ENCODE measurements at places on chromosomes 13 and 19.

DNA sequence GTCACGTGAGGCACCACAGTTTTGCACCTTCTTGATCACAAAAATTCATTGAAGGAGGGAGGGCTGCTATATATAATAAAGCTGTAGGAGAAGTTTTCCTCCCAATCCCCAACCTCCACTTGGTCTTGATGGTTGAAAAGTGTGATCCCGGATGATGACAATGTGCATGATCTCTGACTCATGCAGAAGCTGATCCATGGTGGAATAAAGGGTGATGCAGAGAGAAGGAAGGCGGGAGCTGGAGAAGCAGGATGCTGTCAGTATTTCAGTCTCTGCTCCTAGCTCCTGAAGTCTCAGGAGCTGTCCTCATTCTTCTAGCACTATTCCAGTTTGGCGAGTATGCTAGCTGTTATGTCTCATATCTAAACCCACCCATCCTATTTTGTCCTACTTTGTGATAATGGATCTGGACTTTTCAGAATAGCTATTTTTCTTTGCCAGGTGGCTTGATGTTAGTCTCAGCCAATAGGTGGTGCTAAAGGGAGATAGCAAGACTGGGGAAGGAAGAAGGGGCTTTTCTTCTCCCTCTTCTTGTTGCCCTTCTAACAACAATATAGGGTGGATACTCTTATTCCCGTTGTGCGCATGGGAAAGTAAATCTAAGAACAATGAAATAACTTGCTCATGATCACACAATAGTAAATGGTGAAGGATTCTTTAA lies 65.6 kb upstream of the HTR2A start:
- no peak for DNase-seq

DNA sequence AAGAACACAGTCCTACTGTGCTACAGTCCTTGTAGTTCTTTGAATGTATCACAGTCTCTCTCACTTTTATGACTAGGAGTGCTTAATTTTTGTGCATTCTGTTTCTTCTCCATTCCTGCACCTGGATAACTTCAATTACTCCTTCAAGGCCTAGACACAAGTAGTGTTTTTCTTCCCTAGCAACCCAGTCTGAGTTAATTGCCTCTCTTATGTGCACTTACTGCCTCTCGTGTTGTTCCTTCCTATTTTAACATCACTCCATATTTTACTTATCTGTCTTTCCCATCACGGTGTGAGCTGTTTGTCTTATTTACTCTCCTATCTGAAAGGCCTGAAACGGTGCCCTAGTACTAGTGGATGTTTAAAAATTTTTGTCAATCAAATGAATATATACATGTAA lies 101.5 kb downstream of the HS6ST3 start:
- DNase-seq: no peak

GRCh38 chr13:24894277-24894971 lies 130.5 kb downstream of the RNF17 start:
- no peak for DNase-seq

DNA sequence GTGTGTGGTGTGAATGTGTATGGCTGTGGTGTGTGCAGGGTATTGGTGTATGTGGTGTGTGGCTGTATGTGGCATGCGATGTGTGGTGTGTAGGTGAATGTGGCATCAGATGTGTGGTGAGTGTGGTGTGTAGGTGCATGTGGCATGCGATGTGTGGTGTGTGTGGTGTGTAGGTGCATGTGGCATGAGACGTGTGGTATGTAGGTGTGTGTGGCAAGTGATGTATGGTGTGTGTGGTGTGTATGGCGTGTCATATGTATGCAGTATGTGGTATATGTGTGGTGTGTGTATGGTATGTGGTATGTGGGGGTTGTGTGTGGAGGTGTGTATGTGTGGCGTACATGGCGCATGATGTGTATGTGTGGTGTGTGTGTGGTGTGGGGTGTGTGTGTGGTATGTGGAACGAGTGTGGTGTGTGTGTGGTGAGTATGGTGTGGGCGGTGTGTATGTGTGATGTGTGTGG lies 63.4 kb downstream of the PEPD start:
- no peak for DNase-seq

DNA sequence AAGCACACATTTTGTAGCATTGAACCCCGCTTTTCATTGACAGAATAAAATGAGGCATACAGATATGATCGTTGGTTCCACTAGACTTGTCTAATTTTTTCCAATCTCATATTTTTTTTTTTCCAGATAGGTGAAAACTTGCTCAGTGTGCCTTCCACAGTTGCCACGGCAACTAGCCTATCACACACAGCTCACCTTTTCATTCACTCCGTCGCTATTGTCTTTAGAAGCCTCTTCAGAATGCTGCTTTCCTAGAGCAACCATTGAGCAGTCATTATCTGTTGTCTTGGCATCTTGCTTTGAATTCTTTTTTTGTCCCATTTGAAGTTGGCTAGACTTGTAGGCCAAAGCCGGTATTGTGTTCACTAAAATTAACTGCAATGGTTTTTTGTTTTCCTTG lies 37.7 kb upstream of the ESD start:
- no peak for DNase-seq

DNA sequence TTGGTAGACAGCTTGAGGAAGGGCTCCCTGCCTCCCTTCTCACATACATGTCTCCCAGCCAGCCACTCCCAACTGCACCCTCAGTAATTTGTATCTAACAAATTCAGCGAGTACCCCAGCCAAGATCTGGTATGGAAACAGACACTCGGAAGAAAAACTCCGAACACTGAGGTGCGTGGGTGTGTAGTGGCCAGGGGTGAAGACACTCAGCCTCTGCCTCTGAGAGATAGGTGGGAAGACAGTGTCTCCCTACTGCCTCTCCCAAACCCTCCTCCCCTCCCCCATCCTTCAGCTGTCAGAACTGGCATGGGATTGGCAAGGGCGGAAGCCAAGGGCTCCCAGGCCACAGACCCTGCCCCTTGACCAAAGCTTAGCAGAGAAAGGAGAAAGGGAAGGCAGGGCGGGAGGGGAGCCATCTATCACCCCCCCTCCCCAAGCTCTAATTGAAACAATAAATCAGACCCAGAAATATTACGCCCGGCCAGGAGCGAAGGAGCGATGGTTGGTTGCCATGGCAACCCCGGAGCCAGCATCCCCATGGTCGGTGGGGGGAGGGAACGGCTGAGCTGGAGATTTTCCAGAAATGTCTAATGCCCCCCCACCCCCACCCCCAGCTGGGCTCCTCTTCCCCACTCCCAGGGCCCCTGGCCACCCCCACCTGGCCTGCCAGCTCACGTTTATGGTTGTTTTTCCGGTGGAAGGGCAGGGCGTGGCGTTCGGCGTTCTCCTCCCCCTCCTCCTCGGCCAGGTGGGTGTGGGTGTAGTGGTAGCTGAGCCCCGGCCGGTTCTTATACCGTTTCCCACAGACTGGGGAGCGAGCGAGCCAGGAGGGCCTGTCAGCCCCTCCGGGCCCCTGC lies 7.0 kb downstream of the DPF1 start:
- DNase-seq: no peak

DNA sequence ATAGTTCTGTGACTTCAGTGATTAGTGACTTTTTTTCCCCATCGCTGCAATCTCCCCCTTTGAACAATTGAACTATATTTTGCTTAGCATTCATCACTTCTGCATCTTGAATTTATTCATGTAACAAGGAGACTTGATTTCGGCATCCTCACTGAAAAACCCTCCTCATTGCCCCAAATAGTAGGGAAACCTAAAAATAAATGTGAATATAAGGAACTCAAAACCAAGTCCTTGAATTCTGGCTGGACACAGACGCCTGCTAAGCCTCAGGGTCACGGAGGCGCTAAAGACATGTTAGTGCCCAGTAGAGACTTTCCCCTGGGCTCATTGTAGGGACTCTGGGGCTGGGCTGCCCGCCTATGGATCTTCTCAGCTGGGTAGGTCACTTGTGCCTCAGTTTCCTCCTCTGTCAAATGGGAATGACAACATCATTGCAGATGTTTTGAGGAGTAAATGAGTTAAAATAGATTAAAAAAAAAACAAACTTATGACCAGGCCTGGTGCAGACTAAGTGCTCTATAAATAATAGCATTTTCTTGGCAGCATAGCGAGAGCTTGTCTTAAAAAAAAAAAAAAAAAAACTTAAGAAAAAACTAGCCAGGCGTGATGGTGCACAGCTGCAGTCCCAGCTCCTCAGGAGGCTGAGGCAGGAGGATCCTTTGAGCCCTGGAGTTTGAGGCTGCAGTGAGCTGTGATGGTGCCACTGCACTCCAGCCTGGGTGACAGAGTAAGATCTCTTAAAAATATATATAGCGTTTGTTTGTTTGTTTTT lies 1.8 kb upstream of the ADGRE5 start:
- no peak for DNase-seq

- DNase-seq: no peak
Measured at GRCh38 chr19:19662871-19663255, 613 bp downstream of the ATP13A1 start.

DNA sequence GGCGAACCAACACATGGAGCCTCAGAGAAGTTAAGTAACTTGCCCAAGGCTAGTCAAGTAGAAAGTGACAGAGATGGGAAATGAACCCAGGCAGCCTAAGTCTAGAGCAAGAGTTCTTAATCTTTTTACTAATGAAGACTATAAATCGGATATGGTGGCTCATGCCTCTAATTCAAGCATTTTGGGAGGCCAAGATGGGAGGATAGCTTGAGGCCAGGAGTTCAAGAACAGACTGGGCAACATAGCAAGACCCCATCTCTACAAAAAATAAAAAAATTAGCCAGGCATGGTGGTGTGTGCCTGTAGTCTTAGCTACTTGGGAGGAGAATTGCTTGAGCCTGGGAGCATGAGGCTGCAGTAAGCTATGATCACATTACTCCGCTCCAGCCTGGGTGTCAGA lies 10.7 kb downstream of the GPR12 start:
- no peak for DNase-seq

- no peak for DNase-seq
Measured at GRCh38 chr19:45834970-45835369, 19.9 kb upstream of the RSPH6A start.

DNA sequence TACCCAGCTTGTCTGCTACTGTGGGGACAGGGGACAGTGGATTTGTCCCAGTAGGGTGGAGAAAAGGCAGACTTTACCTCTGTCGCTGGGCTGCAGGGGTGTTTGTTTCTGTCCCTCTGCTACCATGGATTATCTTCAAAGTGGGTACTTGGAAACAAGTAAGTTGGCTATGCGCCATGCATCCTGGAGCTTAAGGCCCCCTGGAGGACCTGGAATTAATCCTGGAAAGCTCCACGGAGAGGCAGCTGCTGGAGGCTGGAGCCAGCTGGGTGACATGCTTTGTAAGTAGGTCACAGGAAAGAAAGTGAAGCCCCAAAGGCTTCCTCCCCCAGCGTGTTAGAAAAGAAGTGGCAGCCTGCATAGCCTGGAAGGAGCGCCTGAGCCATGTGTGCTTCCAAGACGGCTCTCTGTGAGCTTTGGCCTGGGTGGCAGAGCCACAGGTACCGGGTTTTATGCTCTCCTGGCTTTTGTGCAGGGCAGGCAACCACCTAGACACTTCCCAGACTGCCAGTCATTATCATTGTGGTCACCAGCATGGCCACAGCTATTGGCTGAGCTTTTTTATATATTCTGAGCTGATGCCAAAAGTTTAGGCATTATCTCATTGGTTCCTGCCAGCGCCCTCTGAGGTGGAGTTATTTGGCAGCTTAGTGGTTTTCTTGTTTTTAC lies 9.5 kb downstream of the B3GLCT start:
- peak; percentile 83 for DNase-seq

DNA sequence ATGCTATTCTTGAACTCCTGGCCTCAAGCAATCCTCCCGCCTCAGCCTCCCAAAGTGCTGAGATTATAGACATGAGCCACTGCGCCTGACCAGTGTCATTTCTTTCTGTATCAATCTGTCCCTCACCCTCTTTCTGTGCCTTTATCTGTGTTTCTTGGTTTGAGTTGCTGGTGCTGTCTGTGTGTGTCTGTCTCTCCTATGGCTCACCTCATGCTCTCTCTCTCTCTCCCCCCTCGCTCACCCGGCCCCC lies 9.9 kb downstream of the IRF2BP1 start:
- DNase-seq: no peak

- no peak for DNase-seq
Measured at GRCh38 chr19:49506575-49507105, 5.8 kb upstream of the FCGRT start.

DNA sequence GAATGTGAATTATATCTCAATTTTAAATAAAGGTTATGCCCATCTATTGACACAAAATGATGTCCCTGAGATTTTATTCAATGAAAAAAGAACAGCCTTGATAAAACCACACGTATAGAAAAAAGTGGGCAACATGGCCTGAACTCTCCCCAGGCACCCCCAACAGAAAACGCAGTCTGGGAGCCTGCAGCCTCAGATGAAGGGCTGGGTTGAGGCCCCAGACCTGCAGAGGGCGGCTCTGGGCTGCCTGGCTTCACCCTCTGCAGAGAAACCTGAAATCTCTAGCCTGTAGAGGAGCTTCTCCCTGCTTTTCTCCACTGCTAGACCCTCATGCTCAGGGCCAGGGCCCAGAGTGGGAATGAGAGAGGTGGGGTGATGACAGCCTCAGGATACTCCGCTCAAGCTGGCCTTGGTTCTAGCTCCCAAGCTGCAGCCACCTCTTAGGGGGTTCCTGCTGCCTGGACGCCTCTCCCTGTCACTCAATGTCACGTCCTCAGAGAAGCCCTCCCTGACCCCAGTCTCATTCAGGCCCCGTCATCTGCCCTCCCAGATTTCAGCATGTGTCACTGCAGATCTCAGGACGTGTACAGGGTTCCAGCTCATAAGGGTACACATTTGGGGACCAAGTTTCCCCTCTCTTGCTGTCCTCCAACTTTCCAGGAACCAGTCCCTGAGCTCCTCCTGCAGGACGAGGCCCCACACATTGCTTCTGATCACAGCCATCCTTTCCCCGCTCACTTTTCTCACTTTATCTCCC lies 1.8 kb downstream of the MBD3 start:
- no peak for DNase-seq

DNA sequence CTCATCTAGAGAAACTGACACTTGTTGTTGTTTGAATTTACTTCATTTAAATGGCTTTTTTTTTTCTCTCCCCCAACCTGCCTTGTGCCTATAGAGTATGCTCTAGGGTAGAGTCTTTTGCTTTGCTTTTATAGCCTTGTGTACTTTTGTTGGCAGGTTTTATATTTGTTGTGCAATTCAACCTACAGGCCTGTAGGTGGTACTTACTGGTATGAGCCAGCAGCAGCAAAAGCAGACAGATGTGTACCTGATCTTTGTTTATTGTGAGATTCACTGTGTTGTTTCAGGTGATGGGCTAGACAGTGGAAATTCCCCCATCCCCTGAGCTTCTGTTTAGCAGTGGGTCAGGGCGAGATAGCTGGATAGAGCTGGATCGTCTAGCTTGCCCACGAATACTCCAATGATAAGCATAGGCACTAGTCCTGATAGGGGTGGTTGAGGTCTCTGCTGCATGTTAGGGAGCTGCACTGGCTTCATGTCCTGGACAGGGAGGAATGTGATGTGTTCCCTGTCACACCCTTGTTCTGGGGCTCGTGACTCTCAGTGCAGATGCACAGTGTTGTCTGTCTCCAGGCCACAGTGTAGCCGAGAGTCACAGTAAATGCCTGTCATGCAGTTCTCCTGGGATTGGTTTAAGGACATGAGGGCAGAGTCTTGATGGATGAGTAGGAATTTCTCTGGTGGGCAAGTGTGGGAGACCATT lies 21.3 kb downstream of the DNAJC3 start:
- DNase-seq: no peak

- DNase-seq: no peak
Measured at GRCh38 chr13:20118268-20119140, 42.3 kb downstream of the GJA3 start.

Data from NCI-H1092 (cell line).